ENCODE measurements at places on chromosomes 11 and 22.

GRCh38 chr11:68263444-68264035 is 8.2 kb downstream of the C11orf24 start:
- no peak for DNase-seq

GRCh38 chr11:70024773-70025045 is 53.4 kb upstream of the ANO1 start:
- DNase-seq: no peak

GRCh38 chr11:96141626-96142025 is 201.4 kb downstream of the MAML2 start:
- no peak for DNase-seq

- DNase-seq: no peak
Observed at GRCh38 chr22:44360668-44361381, 48.1 kb upstream of the SHISAL1 start.

DNA sequence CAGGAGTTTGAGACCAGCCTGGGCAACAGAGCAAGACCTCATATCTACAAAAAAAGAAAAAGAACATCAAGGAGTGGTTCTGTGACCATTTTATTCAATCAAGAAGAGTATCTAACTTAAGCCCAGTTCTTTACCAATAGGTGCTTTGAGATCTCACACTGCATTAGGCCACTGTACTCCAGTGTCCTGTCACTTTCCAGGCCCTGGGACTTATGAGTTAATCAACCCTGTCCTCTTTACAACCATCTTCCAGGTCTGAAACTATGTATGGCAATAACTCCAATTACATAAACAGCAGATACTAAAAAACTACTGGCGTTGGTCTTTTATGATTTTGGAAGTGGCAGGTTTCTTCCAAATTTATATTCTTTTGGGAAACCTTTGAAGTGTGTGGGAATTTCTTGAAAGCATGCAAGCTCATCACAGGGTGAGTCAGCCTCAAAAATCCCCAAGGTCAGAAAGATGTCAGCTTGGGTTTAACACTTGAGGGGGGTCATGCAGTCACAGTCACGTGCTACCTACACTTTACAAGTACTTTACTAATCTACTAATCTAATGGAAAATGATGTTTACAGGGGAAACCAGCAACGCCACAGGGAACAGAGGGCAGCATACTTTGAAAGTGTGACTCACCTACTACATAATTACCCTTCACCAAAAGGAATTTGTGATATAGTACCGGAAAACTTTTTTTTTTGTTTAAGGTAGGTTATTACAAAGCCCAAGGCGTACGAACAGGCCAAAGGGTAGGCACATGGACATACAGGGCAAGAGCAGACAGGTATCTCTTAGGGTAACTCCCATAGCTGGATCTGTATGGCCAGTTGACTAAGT is 15.6 kb downstream of the PISD start:
- no peak for DNase-seq

GRCh38 chr11:63369165-63369970 is at the start of gene SLC22A9:
SLC22A9 (plus strand) TSS chr11:63369785; CDS start chr11:63370057, 272 bp downstream.
- no peak for DNase-seq

DNA sequence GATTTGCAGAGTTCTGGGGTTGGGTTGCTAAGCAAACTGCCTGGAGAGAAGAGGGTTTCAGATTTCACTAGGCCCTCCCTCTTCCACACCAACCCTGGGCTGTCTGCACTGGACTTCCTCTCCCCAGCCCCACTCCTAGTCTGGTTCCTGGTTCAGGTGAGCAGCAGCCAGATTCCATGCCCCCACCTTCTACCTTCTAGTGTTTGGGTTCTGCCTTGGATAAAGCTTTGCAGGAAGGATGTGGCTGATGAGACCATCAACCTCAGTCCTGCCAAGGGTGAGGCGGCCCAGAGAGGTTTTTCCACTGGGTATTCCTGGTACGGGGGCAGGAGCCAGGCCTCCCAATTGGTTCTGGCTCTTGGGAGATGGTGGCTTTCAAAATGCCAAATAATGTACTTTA is 68.3 kb downstream of the BCR start:
- DNase-seq: no peak

DNA sequence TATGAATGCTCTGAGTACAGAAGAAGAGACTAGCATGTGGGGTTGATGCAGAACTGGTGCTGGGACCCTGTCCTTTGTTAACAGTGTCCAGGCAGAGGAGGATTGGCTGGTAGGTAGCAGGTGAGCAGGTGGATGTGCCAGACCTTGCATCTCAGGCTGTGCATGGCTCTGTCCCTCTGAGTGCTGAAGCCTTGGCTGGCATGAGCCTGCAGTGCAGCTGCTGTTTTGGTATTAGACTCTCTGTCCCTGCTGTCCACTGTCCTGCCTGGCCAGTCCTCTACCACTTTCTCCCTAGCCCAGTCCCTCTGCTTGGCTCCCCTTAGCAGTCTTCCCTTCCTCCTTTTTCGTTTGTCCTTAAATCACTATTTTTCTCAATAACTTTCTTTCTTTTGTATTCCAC is 213.6 kb upstream of the ZBED5 start:
- DNase-seq: no peak

DNA sequence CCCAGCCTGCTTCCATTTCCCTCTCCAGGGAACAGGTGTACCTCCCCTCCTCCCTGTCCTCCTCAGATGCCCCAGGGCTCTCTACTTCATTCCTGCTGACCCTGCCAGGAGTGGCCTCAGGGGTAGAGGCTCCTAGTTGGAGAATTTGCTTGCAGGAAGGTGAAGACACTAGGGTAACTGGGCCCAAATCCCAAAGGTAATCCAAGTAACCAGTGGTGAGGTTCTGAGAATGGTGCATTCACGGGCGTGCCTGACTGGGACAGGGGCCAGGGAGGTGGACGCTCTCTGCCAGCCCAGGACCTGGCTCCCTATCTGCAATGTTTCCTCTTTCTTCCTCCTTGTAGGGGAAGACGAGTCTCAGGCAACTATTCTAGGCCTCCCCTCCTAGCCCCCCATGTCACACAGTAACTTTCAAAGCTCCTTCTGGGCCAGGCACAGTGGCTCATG is 2.9 kb downstream of the SLC35C1 start:
- no peak for DNase-seq

DNA sequence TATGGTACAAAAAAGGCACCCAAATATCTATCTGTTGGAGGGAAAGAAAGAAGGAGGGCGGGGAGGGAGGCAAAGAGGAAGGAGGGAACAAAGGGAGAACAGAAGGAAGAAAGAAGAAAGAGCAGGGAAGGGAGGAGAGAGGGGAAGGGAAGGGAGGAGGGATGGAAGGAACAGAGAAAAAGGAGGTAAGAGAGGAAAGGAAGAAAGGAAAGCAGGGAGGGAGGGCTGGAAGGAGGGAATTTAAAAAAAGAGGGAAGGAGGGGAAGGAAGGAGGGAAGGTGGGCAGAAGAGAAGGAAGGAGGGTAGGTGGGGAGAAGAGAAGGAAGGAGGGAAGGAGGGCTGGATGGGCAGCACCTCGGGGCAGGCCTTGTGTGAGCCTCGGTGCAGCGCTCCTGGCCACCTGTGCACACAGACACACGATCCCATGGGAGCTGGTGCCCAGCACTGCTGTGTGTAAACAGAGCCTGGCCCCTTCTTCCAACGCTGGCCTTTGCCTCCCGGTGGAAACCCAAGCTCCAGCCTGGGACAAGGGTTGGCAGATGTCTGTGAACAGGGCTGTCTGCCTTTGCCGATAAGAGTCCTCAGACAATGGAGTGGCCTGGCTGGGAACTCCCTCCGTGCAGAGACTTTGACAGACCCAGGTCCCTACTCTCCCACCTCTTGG is 23.2 kb downstream of the SMIM38 start:
- DNase-seq: no peak

DNA sequence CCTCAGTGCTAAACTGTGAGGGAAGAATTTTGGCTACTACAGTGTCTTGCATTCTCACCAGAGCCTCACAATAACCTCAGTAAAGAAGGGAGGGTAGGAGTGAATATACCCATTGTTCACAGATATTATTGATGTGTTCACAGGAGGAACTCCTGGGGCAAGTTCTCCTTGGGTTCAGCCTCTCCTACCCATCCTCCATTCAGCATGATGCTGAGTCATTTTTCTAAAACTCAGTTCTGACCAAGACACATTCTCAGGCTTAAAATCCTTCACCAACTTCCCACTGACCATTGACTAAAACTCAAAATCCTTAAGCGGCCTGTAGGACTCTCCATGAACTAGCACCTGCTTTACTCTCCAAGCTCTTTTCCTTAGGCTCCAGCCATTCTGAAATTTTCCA is 48.7 kb downstream of the SYTL2 start:
- no peak for DNase-seq

DNA sequence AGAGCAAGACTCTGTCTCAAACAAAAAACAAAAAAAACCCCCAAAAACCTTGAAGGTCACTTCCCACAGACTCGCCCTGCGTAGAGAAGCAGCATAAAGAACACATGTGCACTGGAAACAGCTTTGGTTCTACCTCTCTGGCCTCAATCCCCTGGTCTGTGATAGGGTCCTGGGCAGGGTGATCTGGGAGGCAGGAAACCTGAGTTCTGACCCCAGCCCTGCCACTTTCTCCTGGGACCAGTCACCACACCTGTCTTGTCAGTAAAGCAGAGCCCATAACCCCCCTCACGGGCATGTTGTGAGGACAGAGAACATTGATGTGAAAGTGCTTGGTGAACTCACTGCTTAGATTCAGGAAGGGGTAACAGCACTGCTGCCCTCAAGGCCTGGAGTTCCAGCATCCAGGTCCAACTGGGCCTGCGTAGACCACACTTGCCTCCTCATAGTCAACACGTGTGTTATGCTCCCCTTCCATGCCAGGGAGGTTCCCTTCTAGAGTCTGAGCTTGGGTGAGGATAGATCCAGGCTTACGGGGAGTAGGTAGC is 11.4 kb downstream of the UCP2 start:
- no peak for DNase-seq

- DNase-seq: no peak
Observed at GRCh38 chr11:59221441-59221840, 8.7 kb upstream of the MPEG1 start.

- DNase-seq: no peak
Observed at GRCh38 chr22:39132871-39133524, 19.5 kb downstream of the CBX7 start.
